ENCODE measurements at places on chromosomes 2 and 18.

GRCh38 chr2:38634684-38635083 lies 31.2 kb upstream of the GALM start:
- H3K4me1 ChIP-seq: peaks cover 5% of the 10 kb centered on the region
- no peak for DNase-seq
- no peaks in the 10 kb centered on the region for H3K27me3 ChIP-seq
- no peak overlapping the region for H3K4me3 ChIP-seq

DNA sequence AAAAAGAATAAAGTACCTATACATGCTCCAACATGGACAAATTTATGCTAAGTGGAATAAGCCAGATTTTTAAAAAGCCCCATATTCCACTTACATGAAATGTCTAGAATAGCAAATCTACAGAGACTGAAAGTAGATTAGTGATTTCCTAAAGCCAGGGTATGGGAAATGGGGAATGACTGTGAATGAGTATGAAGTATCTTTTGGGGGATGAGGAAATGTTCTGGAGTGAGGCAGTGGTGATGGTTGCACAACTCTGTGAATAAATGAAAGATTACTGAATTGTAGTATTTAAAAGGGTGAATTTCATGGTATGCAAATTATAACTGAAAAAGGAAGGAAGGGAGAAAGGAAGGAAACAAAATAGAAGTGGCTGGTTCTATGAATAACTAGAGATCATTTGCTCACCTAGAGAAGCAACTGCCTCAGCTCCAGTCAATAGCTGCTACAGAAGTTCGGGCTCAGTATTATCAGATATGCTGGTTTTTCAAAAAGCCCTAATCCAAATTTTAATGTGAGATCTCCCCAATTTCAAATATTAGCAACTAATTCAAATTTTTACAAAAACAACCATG lies 39.3 kb downstream of the MAP3K2 start:
- no peak overlapping the region for H3K27ac ChIP-seq
- H3K4me3 ChIP-seq: no peak overlapping the region
- H3K36me3 ChIP-seq: no peaks in the 10 kb centered on the region
- 0 out of 2 replicates have a peak, but pooled peaks cover 6% of the 10 kb centered on the region for H3K4me1 ChIP-seq
- no peaks in the 10 kb centered on the region for H3K27me3 ChIP-seq

DNA sequence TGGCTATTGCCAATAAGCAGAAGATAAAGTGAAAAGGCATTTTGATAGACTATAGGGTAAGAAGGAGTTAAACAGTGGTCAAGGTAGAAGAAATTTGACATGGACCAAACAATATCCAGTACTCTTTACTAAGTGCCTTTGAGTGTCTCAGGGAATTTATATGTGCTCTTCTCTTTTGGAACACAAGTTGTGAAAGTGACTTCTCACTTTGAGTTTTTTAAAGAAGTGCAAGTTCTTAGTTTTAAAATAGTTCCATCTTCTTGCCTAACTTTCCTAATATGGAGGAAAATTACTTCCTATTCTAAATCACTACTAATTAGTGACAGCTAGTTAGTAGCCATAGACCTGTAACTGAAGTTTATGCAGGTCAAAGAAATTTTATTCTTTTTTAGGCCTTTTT lies 63.4 kb downstream of the AFTPH start:
- H3K4me3 ChIP-seq: no peak overlapping the region
- H3K27ac ChIP-seq: no peak overlapping the region
- H3K27me3 ChIP-seq: no peaks in the 10 kb centered on the region
- no peaks in the 10 kb centered on the region for H3K4me1 ChIP-seq

DNA sequence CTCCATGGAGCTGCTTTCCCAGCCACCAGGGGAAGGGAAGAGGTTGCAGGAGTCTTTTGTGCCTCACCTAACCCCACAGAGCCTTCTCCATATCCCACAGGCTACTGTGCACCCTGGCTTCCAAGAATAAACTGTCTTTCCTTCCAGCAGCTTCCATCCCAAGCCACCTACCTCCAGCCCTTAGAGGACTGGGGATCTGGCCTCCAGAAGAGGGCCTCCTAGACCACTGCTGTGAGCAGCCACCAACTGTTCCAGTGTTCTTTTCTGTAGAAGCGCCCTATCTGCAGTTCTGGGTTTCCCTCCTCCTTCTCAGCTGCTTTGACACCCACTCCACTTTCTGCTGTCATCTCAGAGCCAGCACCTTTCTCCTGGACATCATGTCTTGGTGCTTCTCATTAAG lies 30.7 kb upstream of the REG3G start:
- DNase-seq: no peak
- no peak overlapping the region for H3K27ac ChIP-seq
- H3K36me3 ChIP-seq: no peaks in the 10 kb centered on the region
- H3K4me1 ChIP-seq: no peaks in the 10 kb centered on the region

DNA sequence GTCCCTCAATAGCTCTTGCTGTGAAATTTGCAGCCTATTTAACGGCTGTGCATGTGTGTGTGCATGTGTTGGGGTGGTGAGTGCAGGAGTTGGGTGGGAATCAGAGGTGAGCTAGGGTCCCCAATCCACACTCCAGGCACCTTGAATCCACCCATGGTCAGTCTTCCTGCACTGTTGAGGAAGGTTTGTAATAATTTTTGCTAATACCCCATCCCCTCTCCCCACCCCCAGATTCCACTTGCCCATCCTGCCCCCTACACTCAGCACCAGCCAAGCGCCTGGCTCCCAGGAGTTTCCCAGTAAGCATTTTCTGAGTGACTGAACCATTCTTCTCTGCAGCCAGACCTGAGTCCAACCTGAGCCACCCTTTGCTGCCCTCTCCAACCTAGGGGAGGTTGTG lies 208.4 kb upstream of the RAB12 start:
- H3K4me3 ChIP-seq: no peak overlapping the region
- H3K27me3 ChIP-seq: no peaks in the 10 kb centered on the region
- no peak for DNase-seq
- H3K27ac ChIP-seq: no peak overlapping the region
- H3K36me3 ChIP-seq: no peaks in the 10 kb centered on the region

DNA sequence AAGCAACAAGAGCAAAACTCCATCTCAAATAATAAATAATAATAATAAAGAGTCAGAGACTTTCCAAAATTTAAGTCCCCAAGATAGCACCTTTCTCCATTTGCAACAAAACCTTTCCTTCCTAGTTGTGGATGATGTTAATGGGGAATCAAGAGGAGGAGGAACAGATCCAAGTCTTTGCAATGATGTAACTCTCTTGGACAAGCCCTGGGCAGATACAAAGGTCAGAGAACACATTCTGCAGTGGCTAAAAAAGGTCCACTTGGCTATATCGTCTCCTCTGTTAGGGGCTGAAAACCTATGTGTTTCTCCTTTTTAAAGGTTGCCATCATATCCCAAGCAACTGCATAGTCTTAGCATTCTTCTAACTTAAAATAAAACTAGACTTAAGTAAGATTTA lies 151.1 kb downstream of the TMEM163 start:
- no peaks in the 10 kb centered on the region for H3K4me1 ChIP-seq
- DNase-seq: no peak
- H3K4me3 ChIP-seq: no peak overlapping the region
- H3K27ac ChIP-seq: no peak overlapping the region
- H3K27me3 ChIP-seq: peaks cover 5% of the 10 kb centered on the region

DNA sequence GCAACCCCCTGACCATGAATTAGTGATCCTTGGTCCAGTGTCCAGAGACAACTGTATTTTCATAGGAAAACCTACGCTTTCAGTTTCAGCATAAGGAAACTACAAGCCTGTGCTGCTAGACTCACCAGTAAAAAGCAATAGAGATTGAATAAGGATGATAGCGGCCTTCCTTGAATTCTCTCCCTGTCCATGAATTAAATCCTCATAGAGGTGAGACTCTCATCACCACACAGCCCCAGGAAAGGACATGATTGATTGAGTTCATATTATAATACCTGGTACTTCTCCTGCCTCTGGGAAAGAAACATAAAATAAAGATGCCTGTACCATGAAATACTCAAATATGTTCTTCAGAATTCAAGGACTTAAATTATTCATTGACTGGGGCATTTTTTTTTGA lies 146.3 kb upstream of the SPOPL start:
- no peaks in the 10 kb centered on the region for H3K4me1 ChIP-seq
- H3K27ac ChIP-seq: no peak overlapping the region
- DNase-seq: no peak
- H3K27me3 ChIP-seq: no peaks in the 10 kb centered on the region
- no peak overlapping the region for H3K4me3 ChIP-seq

DNA sequence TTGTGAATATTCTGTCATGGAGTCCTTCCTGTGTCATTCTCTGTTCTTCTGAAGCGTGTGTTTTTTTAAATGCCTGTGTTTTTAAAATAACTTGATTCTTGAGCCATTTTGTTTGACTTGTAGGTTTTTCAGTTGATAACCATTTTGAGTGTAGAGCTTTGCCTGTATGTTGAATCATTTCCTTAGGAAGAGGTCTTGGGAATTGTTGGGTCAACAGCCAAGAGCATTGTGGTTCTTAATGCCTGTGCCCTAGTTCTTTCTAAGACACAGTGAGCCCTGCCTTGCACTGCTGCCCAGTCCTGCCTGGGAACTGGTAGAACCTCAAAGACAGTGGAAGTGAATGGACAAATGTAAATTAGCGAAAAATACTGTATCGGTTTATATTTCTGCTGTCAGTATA lies 25.9 kb downstream of the RAB12 start:
- H3K27me3 ChIP-seq: no peaks in the 10 kb centered on the region
- DNase-seq: no peak
- no peaks in the 10 kb centered on the region for H3K4me1 ChIP-seq
- peaks cover 9% of the 10 kb centered on the region for H3K36me3 ChIP-seq
- no peak overlapping the region for H3K4me3 ChIP-seq
